ENCODE measurements at places on chromosomes 5 and 9.

DNA sequence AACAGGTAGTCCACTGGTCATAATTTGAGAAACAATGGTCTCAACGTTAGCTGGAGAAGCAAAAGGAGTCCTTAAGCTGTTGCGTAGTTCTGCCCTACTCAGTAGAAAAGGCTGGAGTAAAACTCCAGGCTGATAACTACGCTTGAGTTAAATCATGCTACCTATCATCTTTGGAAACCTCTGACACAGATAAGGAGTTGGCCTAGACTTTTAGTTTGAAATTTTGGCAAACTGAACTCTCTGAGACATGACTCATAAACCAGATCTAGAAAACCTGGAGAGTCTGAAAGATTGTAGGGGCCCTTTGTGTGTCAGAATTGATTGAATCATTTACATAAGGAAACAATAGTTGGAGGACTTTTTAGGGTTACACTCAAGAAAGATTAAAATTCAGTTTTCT, 26.3 kb downstream of the NMUR2 start:
- DNase-seq: no peak

DNA sequence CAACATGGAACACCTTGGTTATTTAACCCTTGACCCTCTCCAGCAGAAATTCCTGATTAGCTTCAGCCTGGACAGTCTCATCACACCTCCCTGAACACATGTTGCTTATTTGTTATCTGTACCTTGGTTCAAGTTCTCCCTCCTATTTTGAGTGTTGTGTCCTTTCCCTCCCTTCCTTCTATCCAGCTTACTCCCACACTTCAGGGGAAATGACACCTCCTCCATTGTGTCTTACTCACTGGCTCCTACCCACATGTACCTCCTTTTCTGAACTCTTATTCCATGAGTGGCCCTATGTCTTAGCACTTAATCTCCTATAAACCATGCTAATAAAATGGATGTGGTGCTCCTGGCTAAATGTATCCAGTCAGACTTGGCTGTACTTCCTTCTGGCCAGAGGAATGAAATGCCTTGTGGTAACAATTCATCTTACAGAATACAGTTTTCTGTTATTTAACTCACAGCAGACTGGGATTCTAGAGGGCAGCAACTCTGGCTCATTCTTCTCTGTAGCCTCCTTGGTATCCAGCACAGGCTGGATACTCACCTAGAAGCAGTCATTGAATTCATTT, 11.2 kb downstream of the LIX1 start:
- DNase-seq: no peak

- DNase-seq: no peak
Observed at GRCh38 chr9:14692470-14693250, 572 bp downstream of the ZDHHC21 start.

GRCh38 chr5:38641003-38641402, 84.6 kb upstream of the LIFR start:
- DNase-seq: no peak

GRCh38 chr5:32249668-32250067, 63.1 kb downstream of the MTMR12 start:
- no peak for DNase-seq

GRCh38 chr5:95773335-95774059, 42.4 kb downstream of the RHOBTB3 start:
- DNase-seq: no peak

DNA sequence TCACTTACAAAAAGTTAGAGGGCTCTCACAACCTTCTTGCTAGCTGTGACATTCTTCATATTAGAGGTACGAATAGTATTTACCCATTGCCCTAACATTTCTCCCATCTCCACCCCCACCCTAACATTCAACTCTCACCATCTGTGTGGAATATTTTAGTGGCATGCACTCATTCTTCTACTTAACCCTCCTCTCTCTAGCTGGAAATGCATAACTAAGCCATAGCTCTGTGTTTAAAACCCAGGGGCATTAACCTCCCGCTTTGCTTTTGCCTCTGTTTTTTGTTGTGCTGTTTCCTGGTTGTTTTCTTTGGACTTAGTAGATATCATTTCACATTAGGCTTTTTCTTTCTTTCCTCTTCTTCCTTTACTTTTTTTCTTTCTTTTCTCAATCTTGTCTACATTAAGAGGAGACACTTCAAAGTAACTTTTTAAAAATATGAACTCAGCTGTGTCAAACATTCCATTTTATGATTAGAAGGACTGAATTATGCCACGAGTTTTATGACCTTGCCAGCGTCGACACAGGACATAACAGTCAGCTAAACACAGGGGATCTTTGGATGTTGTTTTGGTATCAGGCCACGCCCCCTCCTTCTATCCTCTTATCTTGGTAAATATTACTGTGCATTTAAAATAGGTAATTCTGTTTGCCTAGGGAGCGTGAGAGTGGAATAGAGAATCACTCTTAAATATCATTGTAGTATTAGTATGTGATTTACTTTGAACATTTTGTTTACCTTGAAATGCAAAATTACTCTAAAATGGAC, 236.0 kb downstream of the CD180 start:
- DNase-seq: no peak

- DNase-seq: peak; percentile 61
Observed at GRCh38 chr9:137305060-137305797, 3.2 kb upstream of the NRARP start.

GRCh38 chr5:149809931-149810691, 80.0 kb downstream of the PPARGC1B start:
- DNase-seq: no peak

DNA sequence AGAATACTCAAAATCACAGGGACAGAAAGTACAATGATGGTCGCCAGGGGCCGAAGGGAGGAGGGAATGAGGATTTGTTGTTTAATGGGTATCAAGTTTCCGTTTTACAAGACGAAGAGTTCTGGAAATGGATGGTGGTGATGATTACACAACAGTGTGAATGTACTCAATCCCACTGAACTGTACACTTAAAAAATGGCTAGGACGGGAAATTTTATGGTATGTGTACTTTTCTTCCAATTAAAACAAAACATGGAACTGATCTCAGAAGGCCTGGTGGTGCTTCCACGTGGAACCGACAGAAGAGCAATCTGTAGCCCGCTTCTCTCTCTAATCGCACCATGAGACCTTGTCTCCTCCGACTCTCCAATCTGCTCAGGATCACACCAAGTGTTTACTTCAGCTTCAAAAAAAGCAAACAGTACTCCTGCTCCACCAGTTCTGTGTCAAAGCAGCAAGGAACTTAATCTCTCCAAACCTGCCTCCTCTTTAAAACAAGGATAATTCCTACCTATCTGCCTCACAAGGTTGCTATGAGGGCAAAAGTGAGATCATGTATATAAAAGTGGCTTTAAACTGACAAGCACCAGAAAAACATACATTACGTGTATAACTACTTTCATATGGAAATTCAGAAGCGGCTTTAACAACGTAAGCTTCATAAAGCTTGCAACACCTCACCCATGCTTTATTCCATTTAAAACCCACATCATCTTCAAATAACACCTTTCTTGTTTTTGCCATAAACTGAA, 2.1 kb downstream of the ECPAS start:
- DNase-seq: peak; percentile 3

DNA sequence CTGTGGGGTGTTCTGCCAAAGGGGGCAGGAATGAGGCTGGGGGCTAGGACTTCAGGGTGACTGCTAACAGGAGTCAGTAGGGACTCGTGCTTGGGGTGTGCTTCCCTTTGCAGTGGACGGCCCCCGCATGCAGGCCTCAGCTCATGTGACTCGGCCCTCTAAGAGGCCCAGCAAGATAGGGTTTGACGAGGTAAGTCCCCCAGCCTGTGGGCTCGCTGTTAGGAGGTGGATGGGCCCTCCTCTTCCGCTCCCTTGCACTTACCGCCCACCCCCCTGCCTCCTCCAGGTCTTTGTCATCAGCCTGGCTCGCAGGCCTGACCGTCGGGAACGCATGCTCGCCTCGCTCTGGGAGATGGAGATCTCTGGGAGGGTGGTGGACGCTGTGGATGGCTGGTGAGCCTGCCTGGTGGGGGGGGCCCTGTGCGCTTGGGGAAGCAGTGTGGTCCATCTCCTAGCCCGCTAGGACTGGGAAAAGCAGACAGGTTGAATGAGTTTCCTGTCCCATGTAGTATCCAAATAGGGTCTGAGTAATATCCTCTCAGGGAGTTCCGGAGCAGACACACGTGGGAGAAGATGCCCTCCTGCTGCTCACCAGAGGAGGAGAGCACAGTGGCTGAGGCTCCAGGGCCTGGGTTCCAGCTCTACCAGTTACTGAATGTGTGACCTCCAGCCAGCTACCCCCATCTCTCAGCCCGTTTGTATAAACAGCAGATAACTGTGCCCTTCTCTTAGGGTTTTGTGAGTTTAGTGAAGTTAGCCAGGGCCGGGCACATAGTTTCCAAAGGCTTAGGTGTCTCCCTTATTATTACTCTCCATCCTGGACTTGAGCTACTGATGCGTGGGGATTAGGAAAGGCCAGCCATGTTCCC, 8.2 kb downstream of the CERCAM start:
- DNase-seq: no peak

DNA sequence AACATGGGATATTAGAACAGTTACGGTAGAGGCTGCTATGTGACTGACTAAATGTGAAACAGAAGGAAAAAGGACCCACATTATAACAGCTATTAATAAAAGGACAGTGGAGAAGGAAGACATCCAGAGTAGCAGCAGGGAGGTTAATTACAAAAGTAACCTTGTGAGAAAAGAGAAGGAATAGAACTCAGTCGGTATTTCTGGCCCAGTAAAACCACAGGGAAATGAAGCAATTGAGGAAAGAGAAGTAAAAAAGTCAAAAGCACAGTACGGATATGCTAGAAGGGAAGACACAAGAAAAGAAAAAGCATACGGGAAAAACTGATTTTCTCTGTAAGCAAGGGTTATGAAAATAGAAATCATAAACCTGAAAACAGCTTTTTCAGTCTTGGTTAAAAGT, 164.7 kb downstream of the RFX3 start:
- no peak for DNase-seq

DNA sequence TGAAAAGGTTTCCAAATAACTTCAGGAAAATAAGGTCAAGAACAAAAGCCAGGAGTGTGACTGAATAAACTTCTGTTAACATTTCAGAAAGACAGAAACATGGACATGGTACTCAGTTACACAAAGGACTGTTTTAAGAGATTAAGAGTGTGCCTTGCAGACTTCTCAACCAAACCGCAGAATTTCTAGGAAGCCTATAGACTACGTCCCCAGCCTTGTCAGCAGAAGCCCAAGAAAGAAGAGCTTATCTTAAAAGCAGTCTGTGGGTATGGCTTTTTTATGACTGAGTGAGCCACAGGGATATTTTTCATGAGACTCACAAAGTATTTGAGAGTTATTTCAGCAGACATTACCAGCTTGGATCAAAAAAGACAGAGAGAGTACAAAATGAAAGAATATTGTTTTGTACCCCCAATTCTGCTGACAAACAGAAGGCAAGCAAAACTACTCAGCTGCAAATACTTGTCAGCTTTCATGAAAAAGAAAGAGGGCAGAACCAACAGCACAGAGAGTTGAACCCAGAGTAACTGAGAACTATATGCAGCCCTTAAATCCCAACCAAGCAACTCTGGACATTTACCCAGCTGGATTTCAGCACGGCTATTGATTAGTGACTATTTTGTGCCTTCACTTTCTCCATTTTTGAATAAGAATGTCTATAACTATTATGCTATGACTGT, 711.0 kb upstream of the CTNND2 start:
- no peak for DNase-seq

DNA sequence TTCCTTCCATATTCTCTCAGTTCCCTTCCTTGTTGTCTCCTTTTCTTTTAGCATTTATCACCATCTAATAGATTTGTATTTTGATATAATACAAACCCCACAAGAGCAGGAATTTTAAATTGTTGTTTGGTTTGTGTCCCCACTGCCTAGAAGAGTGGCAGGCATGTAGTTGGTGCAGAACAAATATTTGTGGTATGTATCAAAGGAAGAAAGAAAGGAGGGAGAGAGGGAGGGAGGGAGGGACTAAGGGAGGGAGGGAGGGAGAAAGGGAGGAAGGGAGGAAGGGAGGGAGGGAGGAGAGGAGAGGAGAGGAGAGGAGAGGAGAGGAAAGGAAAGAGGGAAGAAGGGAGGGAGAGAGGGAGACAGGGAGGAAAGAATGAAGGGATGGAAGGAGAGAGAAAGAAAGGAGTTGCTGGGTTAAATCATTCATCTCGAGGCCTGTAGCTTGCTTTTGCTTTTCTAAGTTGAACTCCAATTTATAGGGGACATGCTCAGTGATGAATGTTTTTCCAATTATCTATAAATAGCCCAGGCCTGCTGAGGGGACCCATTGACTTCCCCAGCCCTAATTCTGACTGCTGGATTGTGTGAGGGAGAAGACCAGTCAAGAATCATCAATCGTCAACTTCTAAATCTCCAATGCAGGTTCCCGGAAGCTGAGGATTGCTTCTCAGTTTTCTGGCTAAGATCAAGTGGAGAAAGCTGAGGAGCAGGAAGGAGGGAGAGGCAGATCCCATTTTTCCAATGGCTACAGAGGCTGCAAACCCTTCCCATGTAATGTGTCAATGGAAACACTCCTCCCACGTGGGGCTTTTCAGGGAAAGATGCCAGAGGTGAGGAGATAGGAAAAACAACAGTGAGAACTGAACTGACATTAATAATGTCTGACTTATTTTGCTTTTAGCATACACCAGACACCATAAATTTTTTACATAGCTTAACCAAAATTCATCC, 320.7 kb downstream of the ASTN2 start:
- no peak for DNase-seq

GRCh38 chr5:151738125-151738848, 20.1 kb downstream of the ATOX1 start:
- DNase-seq: no peak

DNA sequence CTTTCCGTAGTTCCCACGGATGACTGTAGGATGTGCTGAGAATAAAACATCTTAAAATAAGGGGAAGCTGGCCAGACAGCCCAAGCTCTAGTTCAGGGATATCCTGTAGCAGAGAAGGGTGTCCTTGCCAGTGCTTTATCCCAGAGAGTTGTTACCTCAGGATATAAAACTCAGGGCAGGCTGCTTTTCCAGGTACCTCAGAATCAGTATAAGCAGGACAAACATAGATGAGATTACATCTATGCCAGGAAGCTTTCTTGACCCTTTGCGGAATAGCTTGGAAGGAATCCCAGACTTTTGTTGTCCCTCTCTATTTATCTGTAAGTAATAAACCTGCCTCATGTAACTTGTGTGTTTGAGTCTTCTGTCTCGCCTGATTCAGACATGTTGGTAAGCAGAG, 565.7 kb downstream of the PRDM9 start:
- no peak for DNase-seq

DNA sequence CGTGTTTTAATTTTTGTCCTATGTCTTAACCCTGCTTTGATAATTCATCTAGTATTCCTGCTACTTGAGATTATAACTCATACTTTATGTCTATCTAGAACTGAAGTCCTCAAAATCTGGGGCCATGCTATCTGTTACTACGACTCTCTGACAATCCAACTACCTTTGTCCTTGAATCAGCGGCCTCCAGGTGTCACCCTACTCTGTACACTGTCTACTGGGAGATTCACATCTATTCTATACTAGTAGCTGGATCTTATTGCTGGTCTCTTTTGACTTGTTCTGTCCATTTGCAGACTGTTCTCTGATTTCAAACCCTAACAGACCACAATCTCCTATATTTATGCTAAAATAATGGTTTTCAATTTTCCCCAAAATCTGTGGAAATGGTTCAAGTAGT, 225.5 kb upstream of the ELAVL2 start:
- no peak for DNase-seq
